ENCODE measurements at places on chromosomes 6 and 20. TPM values are rescaled to one million over a fixed set of nuclear protein-coding genes. Genes with fewer than 3 reads are reported as not detected.

The LINC00237 gene
- polyA plus RNA-seq, result not detected

The DEFB132 gene
- polyA plus RNA-seq, result not detected

The KCNQ5 gene
- 3.2 TPM for polyA plus RNA-seq

The SLC32A1 gene
- 29.4 TPM for polyA plus RNA-seq

The HLA-DMB gene
- polyA plus RNA-seq, result not detected

The HLA-DQB1 gene
- 1.0 TPM for polyA plus RNA-seq

The HNF4A gene
- polyA plus RNA-seq, result not detected

The EMILIN3 gene
- 0.53 TPM for polyA plus RNA-seq

The SLC22A16 gene
- polyA plus RNA-seq, result not detected

The GPR63 gene
- polyA plus RNA-seq, result 129 TPM

The MCCD1 gene
- polyA plus RNA-seq, result not detected

The SIRPB1 gene
- 5.8 TPM for polyA plus RNA-seq

The PPP1R16B gene
- 7.0 TPM for polyA plus RNA-seq

The PIM1 gene
- polyA plus RNA-seq, result 2.8 TPM

The STMN3 gene
- polyA plus RNA-seq, result 32.0 TPM

The LPA gene
- polyA plus RNA-seq, result not detected

The OR5V1 gene
- not detected for polyA plus RNA-seq

The TCP11 gene
- polyA plus RNA-seq, result 0.94 TPM

The KIAA1586 gene
- 62.9 TPM for polyA plus RNA-seq

The NKX2-4 gene
- not detected for polyA plus RNA-seq

The CD93 gene
- not detected for polyA plus RNA-seq

The HDGFL1 gene
- not detected for polyA plus RNA-seq

The SLA2 gene
- not detected for polyA plus RNA-seq

The HLA-DPA1 gene
- polyA plus RNA-seq, result 0.92 TPM

The KIF25 gene
- polyA plus RNA-seq, result 13.7 TPM

The CDC5L gene
- polyA plus RNA-seq, result 16.9 TPM

The SLC26A8 gene
- polyA plus RNA-seq, result 2.9 TPM

The ACTL10 gene
- polyA plus RNA-seq, result not detected

The ENTPD6 gene
- polyA plus RNA-seq, result 9.9 TPM

The GABRR1 gene
- polyA plus RNA-seq, result 0.85 TPM

The C6orf132 gene
- not detected for polyA plus RNA-seq

The IL17F gene
- 12.9 TPM for polyA plus RNA-seq

The LCA5 gene
- 7.2 TPM for polyA plus RNA-seq

The DYNLT2 gene
- 2.8 TPM for polyA plus RNA-seq

The SLC17A5 gene
- 7.6 TPM for polyA plus RNA-seq

The ENPP3 gene
- polyA plus RNA-seq, result not detected

The RHAG gene
- not detected for polyA plus RNA-seq

The HSPA12B gene
- 0.35 TPM for polyA plus RNA-seq

All from Purkinje cell (primary cell).